Activated CD4-positive, alpha-beta T cell treated with anti-CD3 and anti-CD28 coated beads, Interleukin-2, amount 50 U/mL, for 24 hours (primary cell): ENCODE measurements at places on chromosomes 7 and 10.

DNA sequence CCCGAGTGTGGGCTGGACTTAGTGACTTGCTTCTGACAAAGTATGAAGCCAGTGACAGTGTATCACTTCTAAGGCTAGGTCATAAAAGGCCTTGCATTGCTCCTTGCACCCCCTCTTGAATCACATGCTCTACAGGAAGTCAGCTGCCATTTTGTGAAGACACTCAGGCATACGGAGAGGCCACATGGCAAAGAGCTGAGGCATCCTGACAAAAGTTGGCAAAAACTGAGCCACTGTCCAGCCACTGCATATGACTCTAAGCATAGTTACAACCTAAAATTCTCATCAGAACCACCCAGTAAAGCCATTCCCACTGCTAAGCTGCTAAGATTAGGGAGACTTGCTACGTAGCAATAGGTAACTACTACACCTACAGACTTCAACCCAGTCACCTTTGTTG lies 18.6 kb downstream of the COBL start:
- DNase-seq = no peak

DNA sequence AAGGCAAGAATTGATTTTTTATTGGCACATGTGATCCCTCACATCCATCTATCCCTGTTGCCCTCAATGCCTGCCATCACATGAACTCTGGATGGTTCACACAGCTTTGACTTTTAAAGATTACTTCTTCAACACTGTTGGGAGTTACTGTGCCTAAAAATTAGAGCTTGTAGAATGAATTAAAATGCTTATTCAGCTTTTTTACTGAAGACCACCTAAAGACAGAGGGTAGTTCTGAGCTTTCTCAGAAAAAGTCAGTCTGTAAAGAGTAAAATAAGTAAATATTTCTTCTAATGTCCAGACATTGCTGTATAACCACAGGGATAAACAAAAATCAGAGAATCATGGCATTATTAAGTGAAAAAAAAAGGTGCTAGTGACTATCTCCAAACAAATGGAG lies 93.3 kb upstream of the CSTF2T start:
- no peak for DNase-seq

DNA sequence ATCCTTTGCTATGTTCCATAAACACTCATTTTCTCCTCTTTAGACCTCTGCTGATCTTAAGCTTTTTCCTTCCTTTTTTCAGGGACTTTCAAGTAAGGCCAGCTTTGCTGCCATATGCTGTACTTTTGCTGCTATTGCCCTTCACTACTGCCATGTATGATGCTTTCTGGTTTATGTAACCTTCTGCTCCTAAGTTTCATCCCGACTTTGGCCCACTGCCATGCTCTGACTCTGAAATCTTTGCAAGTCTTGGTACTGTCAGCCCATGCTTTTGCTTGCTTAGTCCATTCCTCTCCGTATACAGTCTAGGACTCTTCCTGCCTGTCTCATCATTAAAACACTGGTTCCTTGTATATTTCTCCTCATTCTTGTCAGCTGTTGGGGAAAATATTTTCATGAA lies 152.4 kb downstream of the RNF133 start:
- no peak for DNase-seq

DNA sequence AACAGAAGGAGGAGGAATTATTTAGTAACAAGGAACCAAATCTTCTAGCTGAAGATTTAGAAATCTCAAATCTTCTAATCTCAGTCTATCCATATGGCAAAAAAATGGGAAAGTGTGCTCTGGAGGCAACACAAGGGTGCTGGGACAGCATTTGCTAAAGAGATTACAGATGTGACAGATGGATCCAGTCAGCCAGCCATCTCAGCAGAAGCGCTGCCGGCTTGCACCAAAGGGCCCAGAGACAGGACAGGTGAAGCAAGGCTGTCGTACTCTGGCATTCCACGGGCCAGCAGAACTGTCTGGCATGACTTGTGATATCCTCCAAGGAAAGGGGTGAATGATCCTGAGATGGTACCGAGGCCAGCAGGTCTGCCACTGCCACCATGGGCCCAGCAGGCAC lies 45.7 kb upstream of the GJD4 start:
- DNase-seq = no peak

DNA sequence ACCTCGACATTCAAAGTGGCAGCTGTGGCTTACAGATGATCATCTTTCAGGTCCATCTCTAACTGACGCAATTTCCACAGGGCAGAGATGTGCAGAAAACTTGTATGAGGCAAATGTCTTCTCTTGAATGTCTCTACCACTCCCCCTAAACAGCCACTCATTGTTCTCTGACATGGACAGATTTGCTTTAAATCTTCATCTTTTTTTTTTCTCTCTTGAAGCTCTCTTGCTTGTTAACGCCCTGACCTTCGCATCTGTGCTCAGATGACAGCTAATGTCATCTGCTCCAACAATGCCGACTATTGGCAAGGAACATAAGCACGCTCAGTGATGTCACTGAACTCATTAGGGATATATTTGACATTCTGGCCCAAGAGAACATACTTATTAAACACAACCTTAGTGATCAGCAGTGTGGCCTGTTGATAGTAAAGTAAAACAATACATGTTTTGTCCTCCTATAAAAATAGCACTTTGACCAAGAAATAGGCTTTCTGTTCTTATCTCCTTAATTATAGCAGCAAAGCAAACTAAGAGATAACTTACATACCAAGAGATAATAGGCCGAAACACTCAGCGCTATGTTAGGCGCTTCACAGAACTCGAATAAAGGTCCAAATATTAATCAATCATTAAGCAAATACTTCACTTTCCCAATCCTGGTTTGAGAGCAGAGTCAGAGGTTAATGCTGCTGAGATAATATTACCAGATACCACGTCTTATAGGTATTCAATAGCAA lies 583.5 kb downstream of the PARD3 start:
- no peak for DNase-seq

GRCh38 chr7:7105800-7106582 lies 76.4 kb upstream of the C1GALT1 start:
- no peak for DNase-seq

GRCh38 chr10:43653746-43654145 lies 5.1 kb upstream of the ZNF32 start:
- no peak for DNase-seq

- no peak for DNase-seq
Measured at GRCh38 chr10:21602313-21602712, 68.3 kb downstream of the MLLT10 start.
